ENCODE measurements at places on chromosomes 2 and 18. TPM values are rescaled to one million over a fixed set of nuclear protein-coding genes. Genes with fewer than 3 reads are reported as not detected.

DCAF17 gene
- 18.4 TPM for total RNA-seq

CCDC74A gene
- 1.3 TPM for total RNA-seq

DNA sequence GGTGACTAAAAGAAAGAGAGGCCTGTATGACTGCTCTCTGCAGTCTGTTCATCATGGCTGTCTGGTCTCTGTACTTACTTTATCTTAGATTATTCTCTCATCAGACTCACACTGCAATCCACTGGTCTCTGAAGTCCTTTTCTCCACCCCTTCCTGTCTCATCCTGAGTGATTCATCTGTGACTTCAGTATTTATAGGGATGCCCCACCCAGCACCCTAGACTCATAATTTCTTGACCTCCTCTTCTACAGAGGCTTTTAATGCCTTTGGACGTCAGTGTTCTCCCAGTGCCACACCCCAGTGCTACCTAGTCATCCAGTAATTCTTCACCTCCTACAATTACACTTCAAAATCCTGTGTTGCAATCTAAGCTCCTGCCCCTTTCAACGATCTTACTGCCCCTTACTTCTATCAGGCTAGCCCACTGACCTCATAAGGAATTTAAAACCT, 14.9 kb upstream of the ITPRID2 start:
- DNase-seq: no peak

DNA sequence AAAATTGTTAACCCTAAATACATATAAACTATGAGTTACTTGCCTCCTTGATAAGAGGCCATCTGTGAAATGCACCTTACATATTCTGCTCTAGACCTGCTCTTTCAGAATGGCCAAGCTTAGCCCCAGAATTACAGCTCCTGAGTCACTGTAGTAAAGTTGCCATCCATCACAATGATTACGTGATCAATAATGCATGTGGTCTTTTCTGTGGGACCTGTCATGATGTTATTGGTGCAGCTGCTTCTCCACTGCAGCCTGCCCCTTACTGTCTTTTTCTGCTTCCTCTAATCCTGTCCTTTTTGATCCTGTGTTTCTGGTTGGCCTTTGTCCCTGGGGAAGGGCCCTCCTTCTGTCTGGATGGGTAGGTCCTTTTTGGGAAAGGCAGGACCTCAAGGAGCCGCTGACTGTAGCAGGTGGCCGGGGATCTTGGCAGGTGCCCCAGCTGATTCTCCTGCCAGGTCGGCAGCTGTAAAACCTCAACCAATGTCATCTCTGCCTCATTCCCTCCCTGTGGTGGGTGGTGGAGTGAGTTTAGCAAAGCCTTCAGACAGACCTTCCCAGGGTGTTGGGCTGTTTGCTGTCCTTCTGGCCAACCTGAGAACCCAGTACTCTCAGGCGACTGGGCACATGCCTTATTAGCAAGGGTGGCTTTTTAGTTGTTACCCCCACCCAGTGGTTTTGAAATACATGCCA, 126.2 kb upstream of the EML6 start:
- DNase-seq: peak; percentile 70

- peak; percentile 34 for DNase-seq
Observed at GRCh38 chr2:106011380-106011779, 182.7 kb downstream of the UXS1 start.
